ENCODE measurements at places on chromosomes 1 and 21. TPM values are rescaled to one million over a fixed set of nuclear protein-coding genes. Genes with fewer than 3 reads are reported as not detected.

LRRC38 gene
- total RNA-seq = not detected

FAM72A gene
- total RNA-seq = 7.1 TPM

PDPN gene
- total RNA-seq = 65.2 TPM

VWA1 gene
- total RNA-seq = 15.0 TPM

FBXO28 gene
- total RNA-seq = 30.9 TPM

IL23R gene
- not detected for total RNA-seq

PODN gene
- not detected for total RNA-seq

LCA5L gene
- total RNA-seq = 0.42 TPM

ZNF678 gene
- total RNA-seq = 4.2 TPM

CCDC190 gene
- not detected for total RNA-seq

FBXO2 gene
- 30.9 TPM for total RNA-seq

MX2 gene
- 43.2 TPM for total RNA-seq

TMEM52 gene
- total RNA-seq = 1.8 TPM

SLC30A7 gene
- total RNA-seq = 29.4 TPM

ADAMTS5 gene
- not detected for total RNA-seq

S1PR1 gene
- 24.9 TPM for total RNA-seq

MROH7 gene
- total RNA-seq = not detected

FAM131C gene
- total RNA-seq = 0.53 TPM

ADGRL2 gene
- 9.8 TPM for total RNA-seq

RER1 gene
- total RNA-seq = 161 TPM

POU3F1 gene
- total RNA-seq = 0.14 TPM

GPA33 gene
- not detected for total RNA-seq

SH2D2A gene
- 12.1 TPM for total RNA-seq

ILDR2 gene
- total RNA-seq = not detected

FHAD1 gene
- 0.24 TPM for total RNA-seq

SYT6 gene
- total RNA-seq = not detected

TNFSF18 gene
- 0.31 TPM for total RNA-seq

CD52 gene
- total RNA-seq = not detected

C1orf210 gene
- total RNA-seq = 3.8 TPM

RGS8 gene
- not detected for total RNA-seq

CHI3L2 gene
- total RNA-seq = 0.28 TPM

EXOC8 gene
- total RNA-seq = 14.8 TPM

LCE3E gene
- 2.0 TPM for total RNA-seq

FMO1 gene
- total RNA-seq = not detected

PKLR gene
- total RNA-seq = 0.14 TPM

RYR2 gene
- total RNA-seq = not detected

TCHHL1 gene
- total RNA-seq = not detected

PROX1 gene
- total RNA-seq = 0.31 TPM

UMODL1 gene
- total RNA-seq = not detected

LYPD8 gene
- not detected for total RNA-seq

RIIAD1 gene
- total RNA-seq = not detected

LDLRAD2 gene
- 0.03 TPM for total RNA-seq

MIXL1 gene
- total RNA-seq = not detected

FHL3 gene
- total RNA-seq = 12.1 TPM

L1TD1 gene
- total RNA-seq = 9.7 TPM

SYCP1 gene
- not detected for total RNA-seq

GBP6 gene
- 0.39 TPM for total RNA-seq

KCNH1 gene
- total RNA-seq = not detected

TMEM54 gene
- total RNA-seq = 90.0 TPM

NES gene
- total RNA-seq = 0.14 TPM

SGIP1 gene
- total RNA-seq = 0.11 TPM
